ENCODE measurements at places on chromosomes 5 and 9.
A peak's percentile ranks its signal among the peaks of the same experiment; 100 is the strongest.

DNA sequence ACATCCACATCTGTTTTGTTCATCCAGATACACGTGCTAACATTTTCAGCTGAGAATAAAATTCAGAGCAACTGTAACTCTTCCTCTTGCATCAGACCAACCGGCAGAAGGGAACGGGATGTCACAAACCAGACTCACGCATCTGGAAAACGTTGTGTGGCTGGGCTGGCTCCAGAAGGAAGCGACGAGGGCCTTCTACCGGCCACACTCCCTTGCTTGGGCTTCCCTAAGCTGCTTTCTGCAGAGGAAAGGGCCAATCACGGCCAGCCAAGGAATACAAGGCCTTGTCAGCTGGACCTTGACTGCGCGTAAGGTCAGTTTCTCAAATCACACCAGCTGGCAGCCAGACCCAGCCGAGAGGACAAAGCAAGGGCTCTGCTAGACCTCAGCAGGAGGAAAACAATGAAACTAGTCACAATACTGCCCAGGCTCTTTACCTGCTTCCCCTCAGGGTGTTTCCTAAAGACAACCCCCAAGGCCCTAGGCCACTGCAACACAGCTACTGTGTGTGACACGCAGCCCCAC is 106.1 kb downstream of the THBS4 start:
- no peak for DNase-seq

DNA sequence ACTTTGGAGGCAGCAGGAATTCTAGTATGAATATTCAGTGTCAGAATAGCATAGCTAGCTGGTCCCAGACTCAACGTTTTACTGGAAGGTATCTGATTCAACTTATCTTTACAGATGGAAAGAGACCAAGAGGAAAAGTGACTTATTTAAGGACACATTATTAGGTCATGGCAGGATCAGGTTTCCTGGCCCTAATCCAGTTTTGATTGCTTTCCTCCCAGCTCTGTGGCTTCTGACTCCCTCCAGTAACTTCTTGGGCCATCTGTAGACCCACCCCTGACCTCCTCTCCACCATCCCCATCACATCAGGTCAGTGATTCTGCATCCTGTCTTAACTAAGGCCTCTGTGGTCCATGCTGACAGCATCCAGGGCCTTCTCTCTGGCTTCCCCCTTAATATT is 38.4 kb downstream of the SH3TC2 start:
- no peak for DNase-seq

DNA sequence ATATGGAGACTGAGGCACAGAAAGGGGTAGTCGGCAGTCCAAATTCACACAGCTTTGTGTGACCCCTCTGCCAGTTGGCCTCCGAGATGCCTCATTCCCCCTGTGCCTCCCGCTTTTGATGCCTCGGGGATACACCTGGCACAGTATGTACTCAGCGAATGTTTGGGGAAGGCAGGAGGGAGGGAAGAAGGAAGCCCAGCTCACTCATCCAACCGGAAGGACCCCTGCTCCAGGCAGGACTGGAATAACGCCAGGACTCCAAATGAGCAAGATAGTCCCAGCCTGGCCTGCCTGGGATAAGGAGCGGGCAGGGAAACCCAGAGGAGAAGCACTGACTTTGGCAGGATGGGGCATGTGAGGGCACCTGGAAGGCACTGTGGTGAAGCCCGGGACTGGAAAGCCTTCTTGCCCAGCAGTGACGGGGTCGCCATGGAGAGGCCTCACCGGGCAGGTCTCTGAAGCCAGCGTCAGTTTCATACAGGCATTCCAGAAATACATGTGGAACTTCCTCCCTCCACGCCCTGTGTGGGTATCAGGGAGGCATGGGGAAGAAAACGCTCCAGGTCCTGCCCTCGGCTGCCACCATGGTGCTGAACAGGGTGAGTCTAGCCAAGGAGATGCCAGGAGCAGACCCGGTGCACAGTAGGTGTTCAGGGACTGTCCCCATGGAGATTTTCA is 20.3 kb downstream of the LMX1B start:
- no peak for DNase-seq

DNA sequence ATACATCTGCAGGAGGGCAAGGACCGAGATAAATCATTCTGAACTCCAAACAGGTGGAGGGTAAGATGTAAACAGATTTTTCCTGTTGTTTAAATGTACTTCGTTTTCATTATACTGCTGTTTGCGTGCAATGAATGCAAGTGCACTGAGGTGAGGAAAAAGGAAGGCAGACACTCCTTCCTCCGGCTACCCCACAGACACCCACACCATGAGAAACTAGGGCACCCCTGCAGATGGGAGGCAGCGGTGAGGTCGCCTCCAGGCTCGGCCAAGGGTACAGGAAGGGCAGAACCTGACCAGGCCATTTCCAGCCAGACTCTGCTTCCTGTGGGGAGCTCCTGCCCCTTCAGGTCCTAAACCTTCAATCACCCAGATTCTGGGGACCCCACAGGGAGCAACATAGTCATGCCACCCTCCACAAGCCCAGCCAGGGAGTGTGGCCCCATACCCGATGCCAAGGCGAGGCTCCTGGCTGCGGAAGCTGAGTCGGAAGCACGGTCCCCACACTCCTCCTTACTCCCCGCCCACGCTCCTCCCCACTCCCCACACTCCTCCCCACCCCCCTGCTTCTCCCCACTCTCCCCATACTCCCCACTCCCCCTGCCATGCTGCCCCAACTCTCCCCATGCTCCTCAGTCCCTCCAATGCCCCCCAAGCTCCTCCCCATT is 37.1 kb downstream of the VAV2 start:
- DNase-seq: peak; percentile 18

DNA sequence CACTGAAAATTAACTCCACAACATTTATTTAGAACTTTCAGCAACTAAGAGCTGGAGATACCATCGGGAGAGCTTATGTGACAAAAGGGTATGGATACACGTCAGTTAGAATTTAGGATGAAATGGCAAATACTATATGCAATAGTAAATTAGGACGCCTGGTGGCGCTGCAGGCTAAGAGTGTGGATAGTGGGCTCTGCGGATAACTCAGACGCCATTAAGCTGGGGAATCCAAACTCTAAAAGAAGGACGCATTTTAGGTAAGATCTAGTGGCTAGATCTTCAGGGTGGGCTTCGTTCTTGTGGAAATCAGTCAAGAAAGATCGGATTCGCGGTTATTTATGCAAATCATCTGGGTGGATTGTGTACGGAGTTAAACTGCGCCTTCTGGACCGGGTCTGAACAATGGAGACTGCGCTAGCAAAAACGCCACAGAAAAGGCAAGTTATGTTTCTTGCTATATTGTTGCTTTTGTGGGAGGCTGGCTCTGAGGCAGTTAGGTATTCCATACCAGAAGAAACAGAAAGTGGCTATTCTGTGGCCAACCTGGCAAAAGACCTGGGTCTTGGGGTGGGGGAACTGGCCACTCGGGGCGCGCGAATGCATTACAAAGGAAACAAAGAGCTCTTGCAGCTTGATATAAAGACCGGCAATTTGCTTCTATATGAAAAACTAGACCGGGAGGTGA is at the start of gene PCDHB5:
Gene PCDHB5, plus strand, starts transcription at position 177 of the 688 bp plus-strand sequence. Its CDS starts 229 bp downstream, at position 406.
- DNase-seq: no peak

DNA sequence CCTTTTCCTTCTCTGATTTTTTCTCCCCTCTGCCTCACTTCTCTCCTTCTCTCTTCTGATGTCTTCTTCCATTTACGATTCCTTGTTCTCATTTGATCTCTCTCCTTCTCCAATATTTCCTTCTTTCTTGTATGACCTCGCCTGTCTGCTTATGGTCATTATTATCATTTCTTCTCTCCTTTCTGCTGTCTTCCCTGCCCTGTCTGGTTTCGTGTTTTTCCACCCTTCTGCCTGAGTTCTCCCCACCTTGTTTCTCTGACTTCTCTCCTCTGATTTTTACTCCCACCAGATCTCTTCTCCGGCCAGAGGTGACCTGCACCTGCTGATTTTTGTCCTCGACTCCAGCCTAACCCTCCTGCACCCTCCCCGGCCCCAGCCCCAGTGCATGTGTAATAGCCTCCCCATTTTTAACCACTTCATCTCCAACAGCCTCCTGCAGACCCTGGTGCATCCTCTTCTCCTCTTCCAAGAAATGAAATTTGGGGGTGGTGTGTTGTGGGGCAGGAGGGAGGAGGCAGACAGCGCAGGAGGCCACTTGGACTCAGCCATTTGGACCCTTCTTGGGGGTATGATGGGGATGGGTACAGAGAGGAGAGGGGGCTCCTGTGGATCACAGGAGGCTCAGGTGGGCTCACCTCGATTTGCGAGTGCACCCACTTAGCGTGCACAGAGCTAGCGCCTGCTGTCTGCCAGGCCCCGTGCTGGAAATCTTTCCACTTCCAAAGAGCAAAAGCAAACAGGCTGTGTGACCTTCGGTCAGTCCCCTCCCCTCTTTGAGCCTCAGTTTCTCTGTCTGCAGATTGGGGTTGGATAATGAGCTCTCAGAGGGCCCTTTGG is 32.5 kb downstream of the GSN start:
- no peak for DNase-seq

DNA sequence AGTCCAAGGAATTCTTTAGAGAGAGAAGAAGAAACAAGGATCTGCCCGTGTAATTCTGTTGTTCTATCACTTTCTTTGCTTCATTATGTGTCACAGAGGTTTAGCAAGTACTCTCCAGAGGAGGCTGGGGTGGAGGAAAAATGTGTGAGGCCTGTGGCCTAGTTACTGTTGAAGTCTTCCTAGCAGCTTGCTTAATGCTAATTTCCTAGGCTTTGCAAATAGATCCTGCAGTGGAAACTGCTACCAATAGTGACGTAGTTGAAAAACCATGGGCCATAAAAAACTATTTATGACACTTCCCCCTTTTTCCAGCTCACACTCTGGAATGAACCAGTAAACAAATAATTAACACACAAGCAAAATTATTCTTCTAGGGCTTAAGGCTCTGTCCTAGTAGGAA is 27.0 kb upstream of the C9orf72 start:
- DNase-seq: no peak

DNA sequence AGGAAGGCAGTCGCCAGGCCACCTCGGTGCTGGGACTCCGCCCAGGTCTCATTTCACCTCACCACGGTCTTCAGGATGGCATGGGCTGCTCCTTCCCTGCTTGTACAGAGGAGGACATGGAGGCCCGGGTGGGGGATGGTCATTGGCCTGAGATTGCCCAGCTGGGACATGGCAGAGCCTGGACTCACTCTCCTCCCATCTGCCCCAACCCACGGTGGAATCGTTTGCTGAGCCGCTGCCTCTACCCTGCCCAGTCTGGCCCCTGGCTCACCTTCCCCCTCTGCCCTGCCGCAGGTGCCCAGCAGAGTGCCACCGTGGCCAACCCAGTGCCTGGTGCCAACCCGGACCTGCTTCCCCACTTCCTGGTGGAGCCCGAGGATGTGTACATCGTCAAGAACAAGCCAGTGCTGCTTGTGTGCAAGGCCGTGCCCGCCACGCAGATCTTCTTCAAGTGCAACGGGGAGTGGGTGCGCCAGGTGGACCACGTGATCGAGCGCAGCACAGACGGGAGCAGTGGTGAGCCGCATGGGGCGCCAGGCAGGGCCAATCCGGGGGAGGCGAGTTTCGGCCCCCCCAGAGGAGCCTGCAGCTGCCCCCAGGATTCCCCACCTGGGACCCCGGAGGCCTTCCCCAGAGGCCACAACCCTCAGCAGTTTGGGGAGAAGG is 36.7 kb downstream of the HK3 start:
- DNase-seq: no peak

- DNase-seq: no peak
These were observed 113.0 kb downstream of the KIF4B start for GRCh38 chr5:155126573-155126972.

DNA sequence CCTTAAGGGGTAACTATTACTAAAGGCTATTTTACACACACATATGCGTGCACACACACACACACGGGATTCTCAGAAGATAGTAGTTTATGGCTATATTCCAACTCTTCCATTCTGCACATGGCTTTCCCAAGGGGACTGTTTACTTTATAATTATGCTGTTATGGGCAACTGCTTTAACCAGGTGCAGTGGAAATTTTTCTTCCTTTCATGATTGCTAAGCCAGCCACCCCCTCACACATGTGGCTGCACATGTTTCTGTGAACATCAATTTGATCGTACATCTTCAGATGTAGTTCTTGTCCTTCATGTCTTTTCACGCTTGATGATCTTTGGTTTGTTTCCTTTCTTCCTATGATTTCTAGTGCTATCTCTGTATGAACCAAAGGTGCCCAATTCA is 37.0 kb downstream of the MRPS30 start:
- no peak for DNase-seq

DNA sequence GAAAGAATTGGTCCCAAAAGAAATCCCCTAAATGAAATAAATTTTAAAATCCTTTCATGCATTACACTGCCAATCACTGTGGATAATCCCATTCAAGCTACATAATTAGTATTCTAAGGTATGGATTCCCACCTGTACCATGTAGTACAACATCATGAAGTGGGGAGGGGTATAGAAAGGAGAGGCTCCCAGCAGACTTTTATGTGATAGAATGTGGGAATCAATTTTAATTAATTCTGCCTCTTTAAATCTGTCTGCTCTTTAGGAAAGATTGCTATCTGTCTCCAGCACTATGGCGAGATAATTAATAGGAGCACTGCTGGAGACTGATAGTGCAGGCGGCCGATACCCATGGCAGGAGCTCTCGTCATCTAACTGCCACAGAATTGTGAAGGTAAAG is 95.4 kb downstream of the CDH12 start:
- DNase-seq: no peak

- DNase-seq: no peak
These were observed 27.4 kb upstream of the MEGF9 start for GRCh38 chr9:120741701-120742100.

- no peak for DNase-seq
These were observed 86.5 kb downstream of the HCN1 start for GRCh38 chr5:45609661-45610060.

DNA sequence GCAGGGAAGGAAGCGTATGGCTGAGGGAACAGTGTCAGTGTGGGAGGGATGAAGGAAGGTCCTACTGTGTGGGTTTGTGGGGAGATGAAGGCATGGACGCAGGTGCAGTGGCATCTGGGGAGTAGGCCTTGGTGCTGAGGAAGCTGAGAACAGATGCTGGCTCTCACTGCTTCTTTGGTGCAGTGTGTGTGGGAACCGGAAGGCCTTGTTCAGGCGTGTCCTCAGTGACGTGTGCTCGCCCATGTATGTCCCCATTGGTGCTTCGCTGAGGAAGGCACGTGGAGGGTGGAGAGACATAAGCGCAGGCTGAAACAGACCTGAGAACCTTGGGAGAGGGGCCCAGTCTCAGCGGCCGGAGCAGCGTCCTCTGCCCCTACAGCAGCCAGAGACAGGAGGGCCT is 18.7 kb downstream of the ADAMTS13 start:
- DNase-seq: no peak

DNA sequence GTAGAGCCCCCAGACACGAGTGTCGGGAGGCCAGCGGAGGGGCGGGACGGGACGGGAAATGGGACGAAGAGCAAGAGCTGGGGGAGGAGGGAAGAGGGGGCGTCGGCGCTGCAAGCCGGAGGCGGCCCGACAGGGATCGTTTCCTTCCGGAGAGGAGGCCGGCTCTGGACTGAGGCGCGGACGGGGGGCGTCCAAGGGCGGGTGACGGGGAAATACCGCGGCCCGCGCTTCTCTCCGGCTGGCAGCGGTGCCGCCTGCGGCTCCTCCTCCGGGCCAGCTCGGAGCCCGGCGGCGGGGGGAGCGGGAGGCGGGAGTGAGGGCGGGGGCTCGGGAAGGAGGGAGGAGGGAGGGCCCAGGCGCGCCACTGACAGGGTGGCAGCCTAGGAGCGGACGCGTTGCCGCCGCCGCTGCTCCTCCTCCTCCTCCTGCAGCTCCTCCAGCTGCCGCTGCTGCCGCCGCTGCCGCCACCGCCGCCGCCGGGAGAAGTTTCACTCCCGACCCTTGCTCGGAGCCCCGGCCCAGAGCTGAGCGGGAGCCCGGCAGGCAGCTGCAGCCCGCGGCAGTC is at the start of gene CHSY3:
Gene CHSY3, plus strand, starts transcription at position 364 of the 565 bp plus-strand sequence.
- peak; percentile 8 for DNase-seq

GRCh38 chr5:8660133-8660893 is 791.4 kb downstream of the MTRR start:
- no peak for DNase-seq

GRCh38 chr5:181088289-181088688 is 42.7 kb downstream of the OR2V1 start:
- DNase-seq: no peak
